ENCODE measurements at places on chromosomes 6 and 20.

DNA sequence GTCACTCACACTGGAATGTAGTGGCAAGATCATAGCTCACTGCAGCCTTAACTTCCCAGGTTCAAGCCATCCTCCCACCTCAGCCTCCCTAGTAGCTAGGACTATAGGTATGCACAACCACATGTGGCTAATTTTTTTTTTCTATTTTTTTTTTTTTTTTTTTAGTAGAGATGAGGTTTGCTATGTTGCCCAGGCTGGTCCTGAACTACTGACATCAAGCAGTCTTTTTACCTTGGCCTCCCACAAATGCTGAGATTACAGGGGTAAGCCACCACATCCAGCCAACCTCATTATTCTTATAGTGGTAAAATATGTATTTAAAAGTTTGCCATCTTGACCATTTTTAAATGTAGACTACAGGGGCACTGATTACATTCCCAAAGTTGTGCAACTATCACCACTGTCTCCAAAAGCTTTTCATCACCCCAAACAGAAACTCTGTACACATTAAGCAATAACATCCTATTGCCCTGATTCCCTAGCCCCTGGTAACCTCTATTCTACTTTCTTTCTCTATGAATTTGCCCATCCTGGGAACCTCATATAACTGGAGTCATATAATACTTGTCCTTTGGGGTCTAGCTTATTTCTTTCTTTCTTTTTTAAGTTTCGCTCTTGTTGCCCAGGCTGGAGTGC, 268.0 kb upstream of the JARID2 start:
- DNase-seq, result no peak

- no peak for DNase-seq
Observed at GRCh38 chr6:143183666-143184065, 123.0 kb downstream of the AIG1 start.

- DNase-seq, result no peak
Observed at GRCh38 chr6:142223938-142224337, 76.9 kb downstream of the VTA1 start.

- no peak for DNase-seq
Observed at GRCh38 chr20:17955302-17955701, 13.3 kb downstream of the SNX5 start.

- no peak for DNase-seq
Observed at GRCh38 chr6:10837009-10837621, 1.2 kb downstream of the MAK start.

DNA sequence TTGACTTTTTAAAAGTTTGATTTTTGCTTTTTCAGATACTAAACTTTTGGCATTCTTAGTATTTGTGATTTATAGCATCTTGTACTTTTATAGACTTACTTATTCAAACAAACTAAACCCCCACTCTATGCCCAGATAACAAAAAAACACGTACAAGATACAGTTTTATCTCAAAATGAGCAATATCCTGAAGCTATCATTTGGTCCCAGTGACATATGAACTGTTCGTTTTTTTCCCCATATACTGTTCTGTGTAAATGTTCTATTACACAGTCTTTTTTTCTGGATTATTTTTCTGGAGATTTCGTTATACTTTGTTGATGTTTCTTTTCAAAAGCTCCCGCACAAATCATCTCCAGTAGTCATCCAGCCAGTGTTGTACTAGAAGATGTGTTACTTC, 27.3 kb upstream of the SERINC3 start:
- DNase-seq, result no peak

- no peak for DNase-seq
Observed at GRCh38 chr20:39112178-39112743, 150.1 kb downstream of the DHX35 start.

DNA sequence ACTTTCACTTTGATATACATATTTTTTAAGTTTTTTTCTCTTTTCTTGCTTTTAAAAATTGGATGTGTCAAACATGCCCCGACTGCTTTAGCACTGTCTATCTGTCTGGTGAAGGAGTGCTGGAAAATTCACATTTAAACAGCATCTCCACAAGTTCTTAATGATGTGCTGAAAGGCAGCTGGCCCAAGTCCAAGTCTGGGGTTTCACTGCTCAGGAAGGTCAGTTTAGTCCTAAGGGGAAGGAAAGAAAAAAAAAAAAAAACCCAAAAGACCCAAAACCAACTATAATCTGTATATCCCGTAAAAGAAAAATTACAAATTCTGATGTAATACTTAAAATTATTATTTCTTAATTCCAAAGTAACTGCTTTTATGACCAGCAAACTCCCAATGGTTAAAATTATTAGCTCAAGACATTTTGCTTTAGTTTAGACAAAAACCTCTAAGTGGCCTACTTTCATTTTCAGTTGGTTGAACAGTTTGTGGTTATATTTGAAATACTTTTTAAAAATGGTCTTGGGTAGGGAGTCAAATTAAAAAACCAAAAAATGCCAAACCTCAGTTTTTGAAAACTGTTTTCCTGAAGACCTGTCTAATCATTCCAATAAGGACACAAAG, 79.5 kb upstream of the PREP start:
- no peak for DNase-seq

DNA sequence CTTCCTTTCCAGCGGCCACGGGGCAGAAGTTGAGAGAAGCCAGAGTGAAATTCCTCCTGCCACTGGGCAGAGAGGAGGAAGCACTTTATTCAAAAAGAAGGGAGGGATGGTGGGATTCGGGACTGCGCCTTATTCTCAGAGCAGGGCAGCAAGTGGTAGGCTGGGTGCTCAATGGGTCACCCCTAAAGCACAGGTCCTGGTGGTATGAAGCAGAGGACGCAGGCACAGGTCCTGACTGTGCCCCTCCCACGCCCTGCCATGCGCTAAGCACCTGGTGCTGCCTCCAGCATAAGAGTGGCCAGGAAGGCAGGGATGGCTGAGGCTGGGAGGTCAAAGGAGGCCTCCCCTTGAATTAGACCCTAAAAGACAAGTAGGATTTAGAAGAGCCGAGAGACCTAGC, 4.9 kb upstream of the GRM4 start:
- no peak for DNase-seq

DNA sequence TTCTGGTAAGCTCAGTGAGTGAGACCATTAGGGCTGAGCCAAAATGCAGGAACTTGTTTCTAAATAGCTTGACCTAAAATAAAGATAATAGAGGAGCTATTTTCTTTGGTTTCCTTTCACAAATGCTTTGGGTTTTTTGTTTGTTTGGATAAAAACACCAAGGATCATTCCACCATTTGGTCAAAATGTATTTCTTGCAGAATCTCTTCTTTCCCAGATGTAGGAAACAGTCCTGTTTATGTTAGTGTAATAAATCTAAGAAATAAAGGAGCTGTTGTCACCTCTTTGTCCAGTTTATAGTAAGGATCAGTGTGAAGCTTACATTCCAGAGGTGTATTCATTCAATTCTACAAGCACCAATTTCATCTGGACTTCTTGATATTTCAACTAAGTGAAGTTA, 297.8 kb downstream of the GJA1 start:
- no peak for DNase-seq

- DNase-seq, result no peak
Observed at GRCh38 chr6:82711105-82711827, 347.6 kb downstream of the TPBG start.

DNA sequence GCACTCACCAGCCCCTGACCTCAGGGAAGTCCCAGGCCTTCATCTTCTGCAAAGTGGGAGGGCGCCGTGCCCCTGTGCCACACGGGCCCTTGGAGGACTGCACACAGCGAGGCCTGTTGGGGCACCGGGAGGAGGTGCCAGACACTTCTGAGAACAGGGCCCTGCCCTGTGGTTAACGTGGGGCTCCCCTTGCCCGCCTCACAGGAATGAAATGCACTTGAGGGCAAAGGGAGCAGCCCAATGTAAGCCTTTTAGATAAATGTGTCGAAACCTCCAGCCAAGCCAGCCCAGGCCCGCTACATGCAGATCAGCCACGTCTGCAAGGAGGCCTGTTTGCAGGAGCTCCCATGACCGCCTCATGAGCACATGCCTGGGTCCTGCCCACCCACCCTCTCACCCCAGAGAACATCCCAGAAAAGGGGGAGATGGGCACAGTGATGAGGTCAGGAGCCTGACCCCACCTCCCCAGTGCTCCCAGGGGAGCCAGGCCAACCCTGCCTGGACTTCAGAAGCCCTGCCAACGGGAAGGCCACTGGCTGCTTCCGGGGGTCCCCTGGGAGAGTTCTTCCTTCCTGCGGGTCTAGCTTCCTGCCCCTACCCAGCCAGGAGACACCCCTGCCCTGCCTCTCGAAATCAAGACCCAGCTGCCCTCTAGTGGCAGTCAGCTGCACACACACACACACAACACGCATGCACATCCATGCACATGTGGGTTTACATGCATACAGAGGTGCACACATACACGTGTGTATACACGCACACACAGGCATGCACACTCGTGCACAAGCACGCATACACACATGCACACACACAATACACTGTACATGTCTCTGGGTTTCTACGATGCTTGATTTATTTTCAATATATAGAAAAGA, 178.7 kb downstream of the TAF4 start:
- DNase-seq, result no peak

GRCh38 chr20:62795023-62795761, 1.1 kb upstream of the MRGBP start:
- peak; percentile 49 for DNase-seq

GRCh38 chr6:156781861-156782631, 4.9 kb downstream of the ARID1B start:
- no peak for DNase-seq

DNA sequence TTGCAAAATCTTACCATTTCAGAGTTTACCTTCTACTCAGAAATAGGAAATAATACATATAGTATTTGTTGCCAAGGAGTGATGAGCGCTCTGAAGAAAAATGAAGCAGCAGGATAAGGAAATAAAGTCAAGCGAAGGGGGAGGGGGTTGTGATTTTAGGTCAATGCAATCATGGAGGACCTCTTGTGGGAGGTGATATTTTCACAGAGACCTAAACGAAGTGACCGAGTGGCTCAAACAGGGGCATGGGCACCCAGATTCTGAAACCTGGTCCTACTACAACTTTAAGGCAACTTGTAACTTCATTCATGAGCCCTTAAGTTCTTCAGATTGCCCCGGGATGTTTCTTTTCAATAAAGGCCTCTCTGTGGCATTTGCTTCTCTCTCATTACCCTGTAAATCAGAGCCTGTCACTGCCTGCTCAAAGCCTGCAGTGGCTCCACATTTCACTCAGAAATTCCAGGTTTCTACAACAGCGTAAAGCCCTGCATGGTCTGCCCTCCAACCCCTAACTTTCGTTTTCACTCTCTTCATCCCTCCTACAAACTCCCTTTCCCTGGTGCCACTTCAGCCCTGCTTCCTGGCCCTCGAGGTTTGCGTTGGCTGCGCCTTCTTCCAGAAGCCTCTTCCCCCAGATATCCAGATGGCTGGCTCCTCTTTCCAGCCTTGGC, 162.7 kb downstream of the TBC1D7 start:
- no peak for DNase-seq

- no peak for DNase-seq
Observed at GRCh38 chr20:1952737-1953530, 40.9 kb downstream of the PDYN start.

GRCh38 chr20:20224806-20225205, 143.1 kb upstream of the INSM1 start:
- DNase-seq, result no peak

DNA sequence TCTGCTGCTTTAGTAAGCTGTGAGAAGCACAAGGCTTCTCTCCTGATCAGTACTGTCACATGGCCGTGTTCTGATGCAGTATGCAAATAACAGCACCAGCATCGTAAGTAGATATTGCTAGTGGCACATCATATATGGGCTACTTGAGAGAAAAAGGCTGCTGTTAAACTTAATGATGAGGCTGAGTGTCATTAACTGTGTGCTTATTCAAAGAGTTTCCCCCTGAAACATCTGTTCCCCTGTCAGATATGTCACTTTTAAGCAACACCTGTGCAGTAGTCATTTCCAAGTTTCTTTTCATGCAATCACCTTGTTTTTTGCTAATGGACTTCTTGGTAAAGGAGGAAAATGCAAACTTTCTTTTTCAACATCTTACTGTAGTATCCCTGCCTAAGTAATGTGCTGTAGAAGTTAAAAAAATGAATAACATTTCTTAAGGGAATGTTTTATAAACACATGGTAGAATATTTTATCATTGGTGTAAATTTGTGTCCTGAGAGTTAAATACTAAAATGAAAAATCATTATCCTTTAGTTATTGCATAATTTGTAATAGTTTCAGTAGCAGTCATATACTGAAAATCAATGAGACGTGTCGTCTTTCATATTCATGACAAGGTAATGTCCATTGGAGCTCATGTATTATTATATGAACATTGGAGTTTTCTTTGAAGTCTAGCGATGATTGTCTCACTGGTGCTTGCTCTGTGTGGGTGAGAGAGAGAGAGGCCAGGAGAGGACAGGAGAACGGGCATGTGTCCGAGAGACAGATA, 366.3 kb downstream of the CDKAL1 start:
- no peak for DNase-seq

DNA sequence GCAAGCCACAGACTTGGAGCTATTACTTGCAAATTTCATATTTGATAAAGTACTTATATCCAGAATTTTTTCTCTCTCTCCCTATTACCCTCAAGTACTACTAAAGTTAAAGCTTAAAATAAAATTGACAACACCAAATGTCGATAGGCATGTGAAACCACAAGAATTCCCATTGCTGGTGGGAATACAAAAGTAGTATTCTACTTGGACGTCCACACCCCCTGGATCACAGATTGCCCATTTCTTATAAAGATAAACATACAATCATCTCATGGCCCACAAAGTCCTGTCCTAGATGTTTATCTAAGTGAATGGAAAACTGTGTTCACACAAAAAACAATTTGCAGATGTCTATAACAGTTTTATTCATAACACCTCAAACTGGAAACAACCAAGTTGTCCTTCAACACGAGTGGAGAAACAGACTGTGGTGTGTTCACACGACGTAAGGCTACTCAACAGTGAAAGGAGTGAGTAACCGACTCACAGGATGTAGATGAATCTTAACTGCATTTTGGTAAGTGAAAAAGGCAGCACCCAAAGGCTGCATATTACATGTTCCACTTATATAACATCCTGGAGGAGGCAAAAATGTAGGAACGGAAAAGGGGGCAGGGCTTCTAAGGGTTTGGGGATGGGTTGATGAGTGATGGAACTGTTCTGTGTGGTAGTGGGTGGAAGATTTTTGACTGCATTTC, 297.4 kb downstream of the THBS2 start:
- no peak for DNase-seq

- no peak for DNase-seq
Observed at GRCh38 chr20:32670773-32671455, 2.8 kb downstream of the C20orf203 start.
